Common myeloid progenitor, CD34-positive (primary cell): ENCODE measurements at places on chromosomes 2 and 18.
A peak's percentile ranks its signal among the peaks of the same experiment; 100 is the strongest.

GRCh38 chr2:172420216-172420615, 7.2 kb upstream of the ITGA6 start:
- DNase-seq: no peak

GRCh38 chr2:73979021-73979420, 5.7 kb upstream of the TET3 start:
- DNase-seq: peak; percentile 64

- DNase-seq: no peak
These were observed 13.9 kb downstream of the STAMBP start for GRCh38 chr2:73842739-73843019.

DNA sequence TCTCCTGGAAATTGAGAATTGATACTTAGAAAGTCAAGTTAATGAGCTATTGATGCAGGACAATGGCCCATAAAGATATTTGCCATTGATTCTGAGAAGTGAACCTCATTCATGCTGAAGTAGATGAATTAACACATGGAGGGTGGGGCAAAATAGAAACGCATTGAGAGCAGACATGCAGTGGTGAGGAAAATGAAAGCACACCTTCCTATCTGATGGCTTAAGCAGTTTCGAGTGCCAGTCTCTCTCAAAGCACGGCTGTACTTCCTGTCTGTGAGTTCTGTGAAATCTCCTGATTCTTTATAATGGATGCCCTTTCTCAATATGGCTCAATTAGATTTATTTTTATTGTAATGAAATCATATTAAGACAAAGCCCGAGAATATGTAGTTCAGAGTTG, 247.0 kb downstream of the TMX3 start:
- DNase-seq: no peak

- no peak for DNase-seq
These were observed 17.4 kb downstream of the TMEM178A start for GRCh38 chr2:39683022-39683699.

GRCh38 chr18:53553030-53553429, 671.4 kb downstream of the MBD2 start:
- DNase-seq: no peak

- no peak for DNase-seq
These were observed 5.6 kb downstream of the KLF7 start for GRCh38 chr2:207160115-207160514.

DNA sequence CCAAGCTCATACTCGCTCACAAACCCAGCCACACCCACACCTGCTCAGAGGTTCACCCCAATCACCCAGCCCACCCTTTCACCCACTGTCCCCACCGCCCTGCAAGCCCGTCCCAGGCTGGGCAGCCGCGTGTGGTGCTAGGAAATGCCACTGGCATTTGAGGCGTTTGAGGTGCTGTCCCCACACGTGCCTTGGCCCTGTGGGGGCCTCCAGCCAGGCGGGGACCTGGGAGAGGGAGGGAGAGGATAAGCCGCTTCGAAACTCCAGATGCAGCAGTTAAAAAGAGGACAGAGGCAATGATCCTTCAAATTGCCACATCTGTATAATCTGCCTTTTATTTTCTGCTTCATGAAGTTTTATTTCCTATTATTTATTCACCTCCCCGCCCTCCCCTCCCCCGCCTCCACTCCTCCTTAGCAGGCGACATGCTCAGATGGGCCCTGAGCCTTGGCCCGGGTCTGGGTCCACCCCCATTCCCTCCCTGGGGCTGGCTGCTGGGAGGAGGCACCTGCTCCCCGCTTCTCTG, 35.9 kb downstream of the PSD4 start:
- DNase-seq: no peak

- DNase-seq: peak; percentile 44
These were observed 466.6 kb upstream of the ETAA1 start for GRCh38 chr2:66930339-66931220.

DNA sequence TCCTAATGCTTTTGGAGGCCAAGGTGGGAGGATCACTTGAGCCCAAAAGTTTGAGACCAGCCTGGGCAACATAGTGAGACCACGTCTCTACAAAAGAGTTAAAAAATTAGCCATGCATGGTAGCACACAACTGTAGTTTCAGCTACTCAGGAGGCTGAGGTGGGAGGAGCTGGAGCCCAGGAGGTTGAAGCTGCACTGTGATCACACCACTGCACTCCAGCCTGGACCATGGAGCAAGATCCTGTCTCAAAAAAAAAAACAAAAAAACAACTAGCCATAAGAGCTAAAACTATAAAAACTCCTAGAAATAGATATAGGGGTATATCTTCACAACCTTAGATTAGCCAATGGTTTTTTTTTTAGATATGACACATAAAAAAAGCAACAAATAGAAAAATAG, 16.9 kb upstream of the COL6A3 start:
- no peak for DNase-seq

DNA sequence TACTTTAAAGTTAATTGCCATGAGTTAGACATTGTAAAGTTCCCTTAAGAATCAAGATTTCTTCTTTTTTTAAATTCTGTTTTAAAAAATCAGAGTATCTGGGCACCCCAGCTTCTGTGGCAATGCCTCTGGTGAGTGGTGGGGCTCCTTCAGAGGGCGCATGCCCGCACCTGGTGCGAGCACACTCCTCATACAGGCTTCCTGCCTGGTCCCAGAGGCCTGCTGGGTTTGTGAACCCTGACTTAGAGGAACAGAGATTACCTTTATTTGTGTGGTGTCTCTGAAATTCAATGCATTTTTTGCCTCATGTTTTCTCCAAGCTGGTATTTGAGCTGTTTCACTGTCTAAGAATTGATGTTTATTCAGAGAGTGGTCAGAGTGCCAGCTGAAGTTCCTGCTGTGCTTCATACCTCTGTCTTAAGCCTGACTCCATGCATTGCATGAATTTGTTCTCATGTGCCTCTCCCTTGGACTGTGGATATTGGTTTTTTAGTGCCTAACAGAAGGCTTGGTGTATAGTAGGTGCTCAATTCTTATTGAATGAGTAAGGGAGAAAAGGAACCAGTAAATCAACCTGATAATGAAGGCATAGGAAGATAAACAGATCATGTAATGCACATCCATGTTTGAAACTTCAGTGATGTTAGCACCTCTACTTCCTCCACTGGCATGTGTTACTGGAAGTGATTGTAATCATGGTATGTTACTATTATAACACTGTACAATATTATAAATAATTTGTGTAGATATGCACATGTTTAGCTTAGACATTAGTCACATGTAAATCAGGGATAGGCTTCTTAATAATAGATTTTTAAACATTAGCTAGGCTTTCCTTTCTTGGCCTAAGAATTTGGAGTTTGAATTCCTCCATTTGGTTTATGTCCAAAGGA, 29.0 kb downstream of the PHLPP1 start:
- no peak for DNase-seq

GRCh38 chr2:138829326-138829919, 49.2 kb upstream of the NXPH2 start:
- DNase-seq: peak; percentile 84

- DNase-seq: no peak
These were observed 135.9 kb downstream of the ZNF407 start for GRCh38 chr18:74733598-74733997.

- no peak for DNase-seq
These were observed 194.8 kb downstream of the ZFP36L2 start for GRCh38 chr2:43031471-43032212.

GRCh38 chr2:45373534-45373933, 237.5 kb downstream of the SRBD1 start:
- DNase-seq: no peak

DNA sequence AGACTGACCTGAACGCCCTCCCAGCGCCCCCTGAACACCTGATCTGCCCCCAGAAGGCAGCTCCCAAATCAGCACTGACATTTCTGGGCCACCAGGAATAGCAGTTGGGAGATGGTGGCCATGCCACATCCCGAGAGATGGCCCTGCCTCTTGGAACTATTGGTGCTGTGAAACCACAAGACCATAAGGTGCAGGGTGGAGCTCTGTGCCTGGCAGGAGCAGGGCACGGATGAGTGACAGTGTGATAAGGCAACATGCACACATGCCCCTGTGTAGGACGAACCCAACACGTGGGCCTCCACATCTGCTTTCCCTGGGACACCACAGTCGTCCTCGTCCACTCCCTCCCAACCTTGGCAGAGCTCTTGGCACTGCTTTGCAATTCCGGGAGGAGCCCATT, 26.9 kb downstream of the ANO7 start:
- DNase-seq: no peak
